Effector CD8-positive, alpha-beta T cell (primary cell): ENCODE measurements at places on chromosomes 7 and 10.

GRCh38 chr10:117543225-117544003 lies 868 bp downstream of the EMX2 start:
- no peak for DNase-seq

DNA sequence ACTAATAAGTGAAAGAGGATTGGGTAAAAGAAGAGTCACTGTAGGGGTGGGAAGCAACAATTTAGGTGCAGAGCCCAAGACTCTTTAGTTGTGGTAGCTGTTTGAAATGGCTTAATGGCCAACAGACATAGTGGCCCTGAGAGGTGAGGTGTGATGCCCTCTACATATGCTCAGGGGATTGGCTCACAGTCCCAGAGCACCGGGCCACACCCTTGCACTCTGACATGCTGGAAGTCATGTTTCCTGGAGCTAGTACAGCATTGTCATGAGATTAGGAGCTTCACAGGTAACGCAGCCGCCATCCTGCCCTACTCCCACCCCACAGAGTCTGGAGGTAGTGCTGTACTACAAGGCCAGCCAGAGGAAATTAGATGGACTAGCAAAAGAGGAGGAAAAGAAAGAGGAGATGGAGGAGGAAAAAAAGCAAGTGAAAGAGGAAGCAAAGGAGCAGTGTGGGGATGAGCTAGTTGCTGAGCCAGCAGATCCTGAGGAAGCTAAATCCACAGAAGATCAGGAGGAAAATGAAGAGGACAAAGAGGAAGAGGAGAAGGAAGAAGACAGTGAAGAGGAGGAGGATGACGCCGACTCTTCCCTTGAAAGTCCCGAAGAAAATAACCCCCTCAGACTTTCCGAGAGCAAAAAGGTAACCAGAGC lies 14.8 kb upstream of the FLNC start:
- DNase-seq = no peak

GRCh38 chr7:126501617-126502016 lies 751.1 kb downstream of the GRM8 start:
- no peak for DNase-seq

- no peak for DNase-seq
Measured at GRCh38 chr10:62113680-62114079, 155.0 kb downstream of the RTKN2 start.

DNA sequence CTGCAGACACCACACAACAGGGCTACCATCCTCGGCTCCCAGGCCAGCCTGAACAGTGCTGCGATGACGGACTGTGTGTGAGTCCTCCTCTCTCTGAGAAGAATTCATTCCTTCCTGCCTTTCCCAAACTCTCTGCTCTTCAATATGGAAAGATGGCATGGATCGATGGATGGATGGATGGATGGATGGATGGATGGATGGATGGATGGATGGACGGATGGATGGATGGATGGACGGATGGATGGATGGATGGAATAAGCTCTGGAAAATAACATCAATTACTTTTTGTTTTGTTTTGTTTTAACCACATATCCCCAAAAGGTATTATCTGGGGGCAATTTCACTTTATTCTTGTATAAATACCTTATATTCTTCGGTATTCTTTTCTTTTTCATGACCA lies 151.9 kb downstream of the AKR1D1 start:
- DNase-seq = no peak

DNA sequence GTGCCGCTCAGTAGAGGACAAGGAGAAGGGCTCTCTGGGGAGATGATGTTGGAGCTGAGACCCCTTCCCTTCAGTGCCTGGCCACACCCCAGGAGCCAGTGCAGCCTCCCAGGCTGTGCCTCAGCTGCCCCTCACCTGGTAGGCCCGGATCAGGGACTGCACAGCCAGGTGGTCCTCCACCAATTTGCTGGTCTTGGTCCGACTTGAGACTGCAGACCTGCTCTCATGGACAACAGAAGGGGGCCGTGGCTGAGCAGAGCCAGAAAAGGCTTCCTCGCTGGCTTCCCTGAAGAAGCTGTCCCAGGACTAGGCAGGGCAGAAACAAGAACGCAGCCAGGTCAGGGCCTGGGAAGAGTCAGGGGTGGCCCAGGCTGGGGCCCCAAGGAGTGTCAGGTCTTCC lies 5.5 kb downstream of the OGDHL start:
- no peak for DNase-seq

DNA sequence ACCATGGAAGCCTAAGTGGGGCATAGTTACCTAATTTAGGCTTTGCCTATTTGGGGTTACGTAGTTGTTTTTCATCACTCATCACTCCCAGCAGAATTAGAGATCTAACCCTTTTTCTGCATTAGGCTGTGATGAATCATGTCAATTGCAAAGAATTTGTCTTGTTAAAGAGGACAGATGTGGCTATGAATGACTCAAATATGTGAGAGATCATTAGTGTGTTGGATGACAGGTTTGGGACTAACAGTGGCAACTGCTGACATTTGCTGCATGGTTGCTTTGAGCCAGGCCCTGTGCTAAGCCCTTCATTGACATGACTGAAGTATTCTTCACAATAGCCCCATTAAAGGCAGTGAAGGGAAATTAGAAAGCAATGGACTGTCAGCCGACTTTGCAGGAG lies 83.4 kb upstream of the BMPER start:
- DNase-seq = no peak

GRCh38 chr10:21673668-21674067 lies 139.6 kb downstream of the MLLT10 start:
- no peak for DNase-seq

GRCh38 chr10:53107711-53108110 lies 335.1 kb upstream of the MBL2 start:
- no peak for DNase-seq

GRCh38 chr10:20911626-20912025 lies 14.5 kb upstream of the NEBL start:
- no peak for DNase-seq

GRCh38 chr10:69696073-69696731 lies 66.2 kb downstream of the FAM241B start:
- no peak for DNase-seq

GRCh38 chr7:20007510-20007909 lies 209.7 kb downstream of the MACC1 start:
- no peak for DNase-seq

DNA sequence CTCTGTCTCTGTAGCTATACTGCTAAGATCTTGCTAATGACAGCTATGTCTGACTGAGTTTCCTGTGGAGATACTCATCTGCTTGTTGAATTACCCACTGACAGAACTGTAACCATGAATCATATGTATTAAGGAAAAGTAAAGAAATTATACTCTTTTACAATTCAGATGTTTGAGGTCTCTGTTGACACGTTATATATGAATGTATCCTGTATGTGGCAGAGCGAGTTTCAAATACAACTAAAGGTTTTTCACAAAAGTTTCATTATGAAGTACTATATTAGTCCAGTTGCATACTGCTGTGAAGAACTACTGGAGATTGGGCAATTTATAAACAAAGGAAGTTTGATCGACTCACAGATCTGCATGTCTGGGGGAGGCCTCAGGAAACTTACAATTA lies 232.5 kb downstream of the CDK14 start:
- no peak for DNase-seq

DNA sequence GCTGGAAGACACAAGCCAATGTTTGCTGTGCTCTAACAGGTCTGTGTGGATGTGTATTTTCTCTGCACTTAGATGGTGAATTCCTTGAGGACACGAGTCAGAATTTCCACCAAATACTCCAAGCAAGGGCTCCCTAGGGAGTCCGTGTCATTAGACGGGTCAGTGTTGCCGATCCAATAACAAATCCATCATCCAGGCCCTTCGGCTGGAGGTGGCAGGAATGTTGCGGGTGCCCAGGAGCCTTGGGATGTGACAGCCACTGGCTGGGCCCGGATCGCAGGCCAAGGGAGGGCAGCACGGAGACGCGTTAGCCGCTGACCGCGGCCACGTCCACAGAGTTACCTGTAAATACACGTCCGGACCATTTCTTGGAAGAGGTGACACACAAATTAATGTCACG lies 186.8 kb downstream of the WDR37 start:
- DNase-seq = no peak

GRCh38 chr7:110623436-110623835 lies 467.5 kb upstream of the LRRN3 start:
- DNase-seq = no peak

DNA sequence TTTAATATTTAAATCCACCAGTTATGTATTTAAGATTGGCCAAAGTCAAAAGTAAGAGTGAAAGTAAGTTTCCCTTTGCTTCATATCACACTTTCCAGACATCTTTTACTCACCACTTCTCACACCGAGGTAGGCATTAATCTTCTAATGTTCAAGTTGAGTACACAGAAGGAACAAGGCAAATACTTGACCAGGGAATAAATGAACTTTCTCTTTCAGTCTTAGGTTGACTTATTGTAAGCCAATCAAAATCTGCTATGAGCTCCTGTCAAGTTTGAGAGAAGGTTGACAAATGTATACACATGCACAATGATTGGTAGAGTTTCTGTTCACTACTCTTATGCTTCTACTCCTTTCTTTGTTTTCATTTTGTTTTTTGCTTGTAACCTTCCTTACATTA lies 842.5 kb downstream of the REEP3 start:
- DNase-seq = no peak

- no peak for DNase-seq
Measured at GRCh38 chr7:17185690-17186070, 112.8 kb upstream of the AHR start.

DNA sequence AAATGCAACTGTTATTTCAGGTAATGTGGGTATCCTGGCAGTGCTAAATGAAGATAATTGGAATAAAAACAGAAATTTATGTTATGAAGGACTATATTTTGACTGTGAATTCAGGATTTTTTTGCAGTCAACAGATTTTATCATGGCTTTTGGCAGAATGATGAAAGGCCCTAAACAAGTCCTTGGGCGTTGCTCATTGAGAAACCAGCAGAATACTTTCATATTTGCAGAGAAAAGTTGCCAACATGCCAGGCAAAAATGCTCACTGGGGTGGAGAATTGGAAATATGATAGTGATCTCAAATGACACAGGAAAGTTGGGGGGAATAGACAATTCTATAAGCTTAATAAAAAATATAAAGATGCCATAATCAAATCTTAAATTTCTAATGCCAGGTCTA lies 121.1 kb downstream of the GPR85 start:
- DNase-seq = no peak

DNA sequence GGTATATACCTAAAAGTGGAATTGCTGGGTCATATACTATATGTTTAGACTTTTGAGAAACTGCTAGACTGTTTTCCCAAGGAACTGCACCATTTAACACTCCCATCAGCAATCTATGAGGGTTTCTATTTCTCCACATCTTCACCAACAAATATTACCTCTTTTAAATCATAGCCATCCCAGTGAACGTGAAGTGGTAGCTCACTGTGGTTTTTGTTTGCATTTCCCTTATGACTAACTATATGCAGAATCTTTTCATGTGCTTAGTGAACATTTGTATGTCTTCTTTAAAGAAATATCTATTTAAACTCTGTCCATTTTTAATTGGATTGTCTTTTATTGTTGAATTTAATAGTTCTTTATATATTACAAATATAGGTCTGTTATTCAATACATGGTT lies 115.8 kb upstream of the SEC61G start:
- no peak for DNase-seq

DNA sequence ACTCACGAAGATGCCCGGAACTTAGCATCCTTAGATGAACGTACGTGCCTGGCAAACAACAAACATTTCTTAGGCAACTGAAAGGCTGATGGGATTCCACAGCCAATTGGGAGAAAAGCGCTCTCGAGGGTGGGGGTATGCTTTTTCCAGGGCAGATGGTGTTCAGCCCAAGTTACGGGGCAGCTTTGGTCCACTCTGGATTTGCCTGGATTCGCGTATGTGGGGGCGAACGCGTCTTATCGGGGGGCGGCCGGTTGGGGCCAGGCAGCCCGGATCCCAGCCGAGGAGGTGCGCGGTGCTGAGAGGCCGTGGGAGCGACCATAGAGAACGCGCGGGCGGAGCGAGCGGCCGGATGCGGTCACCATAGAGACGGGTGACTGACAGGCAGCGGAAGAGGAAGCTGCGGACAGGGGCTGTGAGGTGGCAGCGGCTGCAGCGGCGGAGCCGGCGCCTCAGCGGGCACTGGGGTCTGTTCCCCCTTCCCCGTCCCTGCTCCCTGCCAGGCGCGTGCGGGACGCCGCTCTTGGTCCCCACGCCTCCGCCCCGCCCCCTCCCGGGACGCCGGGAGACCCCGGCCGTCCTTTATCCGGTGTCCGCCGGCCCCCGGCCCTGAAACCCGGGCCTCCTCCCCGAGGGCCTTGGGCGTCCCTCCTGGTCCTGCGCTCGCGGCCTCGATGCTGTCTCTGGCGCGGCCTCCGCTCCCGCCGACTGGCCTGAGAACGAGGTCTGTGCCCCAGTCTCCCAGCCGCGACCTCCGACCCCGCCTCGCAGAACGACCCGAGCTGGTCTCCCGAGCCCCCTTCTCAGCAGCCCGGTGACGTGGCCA lies at the start of gene CHPF2:
TSS of gene CHPF2 (plus strand) at position 393 of the 826 bp plus-strand sequence. CDS start 1,529 bp downstream, outside the sequence.
- peak; percentile 73 for DNase-seq

- DNase-seq = no peak
Measured at GRCh38 chr10:18449611-18450026, 201.8 kb downstream of the NSUN6 start.
